Midbrain (tissue), 1 donor: ENCODE measurements at places on chromosomes 12 and 14.

DNA sequence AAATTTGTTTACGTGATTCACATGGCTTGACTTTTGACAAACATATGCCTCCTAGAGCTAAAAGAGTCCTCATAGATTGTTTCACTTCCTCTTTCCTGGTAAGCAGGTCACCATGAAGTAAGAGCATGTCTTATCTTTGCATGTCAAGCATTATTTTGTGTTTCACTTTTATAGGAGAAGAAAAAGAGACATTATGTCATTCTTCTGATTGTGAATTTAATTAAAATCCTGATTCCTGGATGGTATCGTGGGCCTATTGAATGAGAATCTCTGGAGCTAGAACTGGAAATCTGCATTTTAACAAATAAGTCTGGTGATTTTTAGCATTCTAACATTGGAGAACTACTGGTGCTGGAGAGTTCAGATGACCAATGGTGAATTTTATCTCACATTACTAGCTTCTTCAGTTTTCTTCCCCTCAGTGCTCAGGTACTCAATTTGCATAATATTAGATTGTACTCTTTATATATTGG lies 218.6 kb upstream of the ATP2B1 start:
- no peak for DNase-seq

GRCh38 chr12:29907461-29907860 lies 123.7 kb upstream of the TMTC1 start:
- DNase-seq, result no peak

DNA sequence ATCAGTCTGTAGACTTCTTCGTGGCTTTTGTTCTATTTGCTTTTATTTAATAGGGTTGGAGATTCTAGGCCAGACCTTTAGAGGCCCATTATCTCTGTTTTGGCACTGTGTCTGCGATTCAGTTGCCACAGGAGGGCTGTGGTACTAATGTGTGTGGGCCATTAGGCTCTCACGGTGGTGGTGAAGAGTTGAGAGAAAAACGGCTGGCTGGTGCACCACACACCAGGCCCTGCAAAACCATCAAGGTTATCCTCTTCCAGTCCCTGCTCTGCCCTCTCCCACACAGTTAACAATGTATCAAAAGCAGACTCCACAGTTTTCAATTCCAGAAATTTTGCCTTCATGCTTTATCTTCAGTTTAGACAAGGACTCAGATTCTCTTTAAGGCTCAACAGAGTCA lies 97.7 kb downstream of the MYF5 start:
- no peak for DNase-seq

DNA sequence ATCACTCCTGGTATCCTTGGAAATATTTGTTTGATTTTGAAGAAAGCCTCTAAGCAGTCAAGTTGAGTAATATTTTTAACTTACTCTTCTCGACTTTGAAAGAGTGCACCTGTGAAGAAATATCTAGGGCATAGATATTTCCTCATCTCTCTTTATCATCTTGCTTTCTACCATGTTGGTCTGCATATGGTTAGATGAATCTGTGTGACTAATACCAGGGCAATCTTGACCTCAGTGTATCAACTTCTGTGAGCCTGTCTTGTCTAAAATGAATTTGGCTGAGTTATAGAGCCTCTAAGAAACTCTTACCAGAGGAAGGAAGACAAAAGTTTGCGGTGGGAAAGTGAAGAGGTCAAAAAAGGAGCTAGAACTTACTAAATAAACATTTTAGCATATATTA lies 68.4 kb downstream of the SYT1 start:
- DNase-seq, result no peak

DNA sequence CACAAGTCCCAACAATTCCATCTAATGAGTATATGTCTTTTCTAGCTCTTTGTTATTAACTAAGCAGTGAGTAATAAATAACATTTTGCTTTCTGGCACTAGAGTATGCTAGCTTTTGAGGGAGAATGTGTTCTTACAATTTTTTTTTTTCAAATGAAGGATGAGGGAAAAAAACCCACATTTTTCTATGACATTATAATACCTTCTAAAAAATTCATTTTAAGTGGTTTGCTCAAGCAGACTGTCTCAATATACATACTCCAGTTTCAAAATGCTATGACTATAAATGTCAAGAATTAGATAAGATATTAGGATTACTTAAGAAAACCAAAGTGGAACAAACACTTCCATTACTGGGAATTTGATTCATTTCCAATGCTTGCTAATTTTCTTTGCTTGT lies 394.6 kb downstream of the C12orf75 start:
- DNase-seq, result no peak

- no peak for DNase-seq
Measured at GRCh38 chr12:57262126-57262822, 11.3 kb upstream of the STAC3 start.

- no peak for DNase-seq
Measured at GRCh38 chr14:53564870-53565269, 391.8 kb downstream of the BMP4 start.

GRCh38 chr12:85872497-85873091 lies 1.5 kb upstream of the NTS start:
- peak; percentile 65 for DNase-seq

GRCh38 chr12:111455448-111456320 lies 50.0 kb downstream of the SH2B3 start:
- no peak for DNase-seq

DNA sequence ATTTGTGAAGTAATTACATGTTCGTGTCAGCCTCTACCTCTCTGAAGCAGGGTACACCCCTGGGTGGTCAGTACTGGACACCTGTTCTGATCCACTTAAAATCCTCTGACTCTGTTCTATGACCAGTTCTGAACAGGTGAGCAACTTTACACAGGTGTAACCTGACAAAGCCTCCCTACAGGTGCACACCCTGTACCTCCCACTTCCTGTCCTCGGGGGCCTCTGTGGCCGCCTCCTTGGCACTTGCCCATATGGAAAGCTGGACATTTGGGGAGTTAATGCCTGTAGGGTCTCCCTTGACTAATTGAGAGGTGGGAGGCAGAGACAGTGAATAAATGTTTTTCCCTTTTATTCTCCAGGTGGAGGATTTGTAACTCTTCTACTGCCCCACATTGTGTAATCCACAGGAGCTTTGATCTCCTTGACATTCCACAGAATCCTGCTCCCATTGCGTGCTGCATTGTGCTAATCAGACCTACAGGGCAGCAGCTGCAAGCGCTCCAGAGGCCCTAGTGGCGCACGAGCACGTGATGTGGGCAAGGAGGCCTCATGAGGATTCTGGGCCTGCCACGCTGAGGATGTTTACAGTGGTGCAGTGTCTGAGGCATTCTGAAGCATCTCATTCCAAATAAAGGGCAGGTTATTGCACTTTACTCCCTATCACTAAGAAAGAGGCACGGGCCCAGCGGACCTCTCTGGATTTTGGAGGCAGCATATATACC lies 45.8 kb upstream of the BATF start:
- peak; percentile 17 for DNase-seq

DNA sequence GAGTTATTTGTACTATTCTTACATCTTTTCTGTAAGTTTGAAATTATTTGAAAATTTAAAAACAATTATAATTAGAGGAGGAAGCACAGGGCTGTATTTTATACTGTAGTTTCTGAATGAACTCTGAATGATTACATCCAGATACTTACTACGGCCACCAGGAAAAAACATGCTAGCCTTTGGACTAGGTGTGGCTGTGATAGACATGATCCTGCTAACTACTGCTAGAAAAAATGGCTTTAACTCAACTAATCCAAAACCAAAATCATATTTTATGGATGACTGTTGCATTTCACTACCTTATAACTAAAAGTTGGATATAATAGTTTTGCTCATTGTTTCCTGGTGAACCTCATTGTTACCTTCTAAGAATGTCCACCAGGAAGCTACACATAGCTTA lies 15.1 kb upstream of the SLC25A3 start:
- DNase-seq, result no peak

DNA sequence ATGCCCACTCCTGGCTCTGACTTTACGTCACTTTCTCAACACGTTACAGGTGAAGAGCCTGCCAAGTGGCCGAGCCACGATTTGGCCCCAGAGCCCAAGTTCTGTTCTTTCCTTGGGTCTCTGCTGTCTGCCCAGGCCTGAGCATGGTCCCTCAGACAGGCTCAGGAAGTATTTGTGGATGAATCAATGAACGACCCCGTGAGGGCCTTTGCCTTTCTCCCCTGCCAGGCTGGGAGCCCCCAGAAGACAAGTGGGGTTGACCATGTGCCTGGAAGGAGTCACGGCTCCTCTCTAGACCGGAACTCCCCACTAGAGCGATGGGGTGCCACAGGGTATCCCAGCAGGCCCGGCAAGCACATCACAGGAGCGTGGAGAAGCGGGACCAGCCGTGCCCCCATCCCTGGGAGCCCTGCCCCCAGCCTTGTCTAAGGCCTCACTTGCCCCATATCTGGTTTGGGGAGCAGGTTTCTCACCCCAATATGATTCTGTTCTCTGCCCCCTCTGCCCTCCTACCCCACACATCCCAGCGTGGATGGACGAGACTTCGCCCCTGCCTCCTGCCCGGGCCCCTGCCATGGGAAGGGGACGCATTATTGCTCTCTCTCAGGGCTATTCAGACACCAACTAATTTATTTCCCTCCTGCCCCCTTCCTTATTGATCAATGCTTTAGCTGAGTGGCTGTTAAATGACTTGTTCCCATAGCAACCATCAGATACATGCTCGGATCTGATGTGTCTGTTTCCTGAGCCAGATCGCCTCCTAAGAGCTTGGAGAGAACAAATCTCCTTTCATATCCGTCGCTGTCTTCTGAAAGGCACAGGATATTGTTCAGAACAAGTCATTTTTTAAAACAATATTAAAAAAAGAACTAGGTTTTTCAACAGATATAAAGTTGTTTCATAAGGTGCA lies 69.0 kb downstream of the DIO3 start:
- DNase-seq, result no peak

GRCh38 chr12:98373025-98373554 lies 142.3 kb upstream of the TMPO start:
- DNase-seq, result peak; percentile 27

DNA sequence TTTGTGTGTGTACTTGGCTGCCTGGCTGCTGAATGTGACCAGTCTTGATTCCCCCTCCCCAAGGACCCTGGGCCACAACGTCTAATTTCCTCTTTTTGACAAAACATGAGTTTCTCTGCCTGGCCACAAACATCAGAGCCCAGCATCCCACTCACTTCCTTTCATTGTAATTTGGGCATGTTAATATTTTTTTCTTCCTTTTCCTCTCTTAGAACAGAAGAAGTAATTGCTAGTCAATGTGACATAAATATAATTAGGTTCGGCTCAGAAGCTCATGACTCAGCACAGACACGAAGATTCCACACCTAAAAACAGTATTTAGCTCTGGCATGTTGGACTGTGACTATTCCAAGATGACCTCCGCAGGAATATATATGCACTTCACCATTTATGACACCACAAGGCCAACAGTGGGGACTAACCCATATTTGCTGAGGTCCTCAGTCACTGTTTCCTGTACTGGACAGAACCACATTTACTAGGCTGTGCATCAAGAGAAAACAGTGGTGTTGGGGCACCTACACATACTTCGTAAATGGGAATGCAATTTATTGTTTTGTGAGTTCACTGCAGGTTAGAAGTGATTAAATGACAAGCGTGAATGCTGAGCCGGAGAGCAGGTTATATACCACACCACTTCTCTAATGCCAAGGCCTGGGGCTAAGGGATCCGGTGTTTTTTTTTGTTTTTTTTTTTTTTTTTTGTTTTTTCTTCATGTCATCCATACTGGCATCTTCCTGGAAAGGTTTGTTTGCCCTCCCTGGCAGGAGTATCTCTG lies 4.2 kb downstream of the GSG1 start:
- DNase-seq, result no peak

- peak; percentile 68 for DNase-seq
Measured at GRCh38 chr14:100213956-100214769, 24.8 kb upstream of the YY1 start.

DNA sequence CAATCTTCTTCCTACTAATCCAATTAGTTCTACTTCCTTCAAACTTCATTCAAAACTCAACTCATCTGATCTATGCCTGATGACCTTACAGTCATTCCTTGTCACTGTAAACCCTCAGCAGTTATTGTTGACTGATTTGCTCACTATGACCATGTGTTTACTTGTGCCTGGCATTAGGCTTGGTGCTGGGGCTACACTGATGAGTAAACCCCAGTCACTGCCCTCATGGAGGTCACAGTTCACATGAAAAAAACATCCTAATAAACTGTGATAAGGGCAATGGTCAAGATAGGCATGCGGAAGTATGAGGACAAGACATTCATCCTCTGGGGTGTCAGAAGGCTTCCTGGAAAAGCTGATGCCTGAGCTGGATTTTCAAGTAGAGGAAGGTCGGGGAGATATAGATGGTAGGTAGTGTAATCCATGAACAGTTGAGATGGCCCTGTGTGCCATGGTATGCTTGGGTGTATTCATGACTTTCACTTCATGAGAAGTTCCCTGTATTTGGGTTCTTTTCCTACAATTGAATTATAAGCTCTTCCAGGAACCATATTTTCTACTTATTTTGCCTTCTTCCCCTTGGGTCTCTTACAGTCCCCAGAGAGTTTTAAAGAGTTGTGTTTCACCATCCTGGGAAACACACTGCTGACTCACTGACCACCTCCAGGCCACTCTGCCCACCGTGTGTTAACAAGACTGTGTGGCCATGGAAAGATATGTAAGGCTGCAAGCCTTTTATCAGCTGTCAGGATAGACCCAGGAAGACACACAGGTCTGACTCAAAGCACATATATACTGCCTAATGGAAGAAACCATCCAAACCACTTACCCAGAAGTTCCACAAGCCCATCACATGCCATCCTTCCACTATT lies 38.7 kb upstream of the DUSP6 start:
- no peak for DNase-seq

GRCh38 chr12:12696562-12697383 lies 790 bp upstream of the GPR19 start:
- DNase-seq, result peak; percentile 92

DNA sequence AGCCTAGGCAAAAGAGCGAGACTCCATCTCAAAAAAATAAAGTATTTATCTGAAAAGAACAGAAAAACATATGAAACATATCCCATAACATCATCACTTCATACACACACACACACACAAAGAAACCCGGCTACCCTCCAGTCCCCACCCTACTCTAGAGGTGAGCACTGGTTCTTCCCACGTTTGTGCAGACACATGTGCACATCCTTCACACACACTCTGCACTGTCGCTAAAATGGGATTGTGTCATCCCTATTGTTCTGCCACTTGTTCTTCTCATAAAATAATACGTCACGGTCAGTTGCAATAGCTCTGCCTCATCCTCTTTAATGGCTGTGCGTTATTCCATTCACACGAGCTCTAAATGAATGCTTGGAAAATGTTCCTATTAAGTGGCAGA lies 85.9 kb upstream of the ANO2 start:
- DNase-seq, result no peak
